ENCODE measurements at places on chromosomes 7 and 10.

DNA sequence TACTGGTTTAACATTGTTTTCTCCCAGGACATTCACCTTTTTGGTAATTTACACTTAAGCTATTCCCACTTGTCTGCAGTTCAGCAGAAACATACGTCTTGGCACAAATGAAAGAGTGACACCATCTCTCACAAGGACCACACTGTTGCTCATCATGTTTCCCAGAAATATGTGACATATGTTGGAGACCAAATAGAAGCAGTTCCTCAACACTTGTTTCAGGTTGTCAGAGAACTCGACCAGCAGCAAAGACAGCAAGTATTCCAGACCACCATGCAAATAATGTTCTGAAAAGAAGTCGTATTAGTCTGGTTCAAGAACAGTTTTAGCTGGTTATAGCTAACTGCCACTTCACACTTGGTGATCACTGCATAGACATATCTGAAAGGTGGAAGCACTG is 81.3 kb upstream of the KLF6 start:
- H3K27ac ChIP-seq, result peak overlapping the region; percentile 90
- no peak for DNase-seq
- peaks cover 33% of the 10 kb centered on the region for H3K4me1 ChIP-seq
- peak overlapping the region; percentile 41 for H3K4me3 ChIP-seq

- no peaks in the 10 kb centered on the region for H3K36me3 ChIP-seq
- H3K4me1 ChIP-seq, result no peaks in the 10 kb centered on the region
- H3K27me3 ChIP-seq, result no peaks in the 10 kb centered on the region
- no peak overlapping the region for H3K4me3 ChIP-seq
- DNase-seq, result no peak
- H3K27ac ChIP-seq, result no peak overlapping the region
Observed at GRCh38 chr10:66813122-66813521, 112.7 kb upstream of the LRRTM3 start.

- H3K4me1 ChIP-seq, result peaks cover 4% of the 10 kb centered on the region
- no peak overlapping the region for H3K27ac ChIP-seq
- peaks cover 2% of the 10 kb centered on the region for H3K36me3 ChIP-seq
- DNase-seq, result no peak
Observed at GRCh38 chr10:14478604-14479003, 147.9 kb upstream of the FRMD4A start.

DNA sequence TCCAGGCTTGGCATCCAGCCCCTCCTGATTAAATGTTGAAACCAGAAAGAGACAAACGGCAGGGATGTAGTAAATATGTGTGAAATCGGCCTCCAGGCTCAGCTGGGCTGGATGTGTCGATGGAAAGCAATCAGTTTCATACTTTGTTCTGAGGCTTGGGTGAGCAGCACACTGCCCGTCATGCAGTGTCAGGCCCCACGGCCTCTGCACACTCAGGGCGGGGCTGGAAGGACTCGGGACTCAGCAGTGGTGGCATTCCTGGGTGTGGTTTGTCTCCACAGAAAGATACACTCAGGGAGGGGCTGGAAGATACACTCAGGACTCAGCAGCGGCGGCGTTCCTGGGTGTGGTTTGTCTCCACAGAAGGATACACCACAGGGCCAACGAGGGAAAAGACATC is 22.0 kb downstream of the ADGRA1 start:
- DNase-seq, result no peak
- no peaks in the 10 kb centered on the region for H3K4me1 ChIP-seq
- no peaks in the 10 kb centered on the region for H3K36me3 ChIP-seq
- peaks cover 11% of the 10 kb centered on the region for H3K27me3 ChIP-seq
- no peak overlapping the region for H3K27ac ChIP-seq

GRCh38 chr10:114337510-114338462 is 66.5 kb downstream of the AFAP1L2 start:
- H3K27me3 ChIP-seq, result peaks cover 29% of the 10 kb centered on the region
- H3K36me3 ChIP-seq, result no peaks in the 10 kb centered on the region
- DNase-seq, result no peak

- DNase-seq, result peak; percentile 82
- peaks cover 71% of the 10 kb centered on the region for H3K4me1 ChIP-seq
- H3K4me3 ChIP-seq, result peak overlapping the region; percentile 93
- no peaks in the 10 kb centered on the region for H3K27me3 ChIP-seq
Observed at GRCh38 chr10:6144406-6145165, 55.8 kb downstream of the RBM17 start.

DNA sequence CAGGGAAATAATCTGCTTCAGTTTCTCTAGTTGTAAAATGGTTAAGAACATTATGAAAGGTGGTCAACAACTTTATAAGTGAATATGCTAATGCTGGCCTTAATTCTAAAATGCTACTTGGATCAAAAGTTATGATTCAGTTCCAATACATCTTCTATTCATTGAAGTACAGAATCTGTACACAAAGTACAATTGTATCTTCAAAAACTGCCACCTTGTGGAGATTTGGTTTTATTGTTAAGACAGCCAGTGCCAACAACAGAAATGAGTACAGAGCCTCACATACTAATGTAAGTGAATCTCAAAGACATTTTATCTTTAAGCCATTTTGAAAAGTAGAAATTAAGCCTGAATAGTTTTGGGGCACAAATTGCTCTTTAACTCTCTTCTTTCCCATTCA is 194.0 kb downstream of the CFTR start:
- no peaks in the 10 kb centered on the region for H3K36me3 ChIP-seq
- H3K27ac ChIP-seq, result no peak overlapping the region
- no peaks in the 10 kb centered on the region for H3K27me3 ChIP-seq
- no peak for DNase-seq

- H3K36me3 ChIP-seq, result peaks cover 3% of the 10 kb centered on the region
- no peak overlapping the region for H3K27ac ChIP-seq
- no peak overlapping the region for H3K4me3 ChIP-seq
- DNase-seq, result no peak
Observed at GRCh38 chr7:87129848-87130247, 22.4 kb upstream of the DMTF1 start.

GRCh38 chr10:26621889-26622711 is 75.4 kb upstream of the PDSS1 start:
- no peak for DNase-seq
- H3K27me3 ChIP-seq, result peaks cover 55% of the 10 kb centered on the region
- H3K27ac ChIP-seq, result no peak overlapping the region
- H3K4me3 ChIP-seq, result peak overlapping the region; percentile 43
- H3K36me3 ChIP-seq, result peaks cover 6% of the 10 kb centered on the region

- H3K4me1 ChIP-seq, result no peaks in the 10 kb centered on the region
- H3K27me3 ChIP-seq, result peaks cover 19% of the 10 kb centered on the region
- H3K4me3 ChIP-seq, result no peak overlapping the region
- no peak overlapping the region for H3K27ac ChIP-seq
- H3K36me3 ChIP-seq, result no peaks in the 10 kb centered on the region
Observed at GRCh38 chr10:34280599-34281374, 534.3 kb downstream of the PARD3 start.

GRCh38 chr10:100114460-100114859 is 32.8 kb upstream of the CPN1 start:
- H3K4me3 ChIP-seq, result no peak overlapping the region
- no peak for DNase-seq
- peaks cover 2% of the 10 kb centered on the region for H3K4me1 ChIP-seq
- H3K36me3 ChIP-seq, result no peaks in the 10 kb centered on the region
- H3K27ac ChIP-seq, result no peak overlapping the region

DNA sequence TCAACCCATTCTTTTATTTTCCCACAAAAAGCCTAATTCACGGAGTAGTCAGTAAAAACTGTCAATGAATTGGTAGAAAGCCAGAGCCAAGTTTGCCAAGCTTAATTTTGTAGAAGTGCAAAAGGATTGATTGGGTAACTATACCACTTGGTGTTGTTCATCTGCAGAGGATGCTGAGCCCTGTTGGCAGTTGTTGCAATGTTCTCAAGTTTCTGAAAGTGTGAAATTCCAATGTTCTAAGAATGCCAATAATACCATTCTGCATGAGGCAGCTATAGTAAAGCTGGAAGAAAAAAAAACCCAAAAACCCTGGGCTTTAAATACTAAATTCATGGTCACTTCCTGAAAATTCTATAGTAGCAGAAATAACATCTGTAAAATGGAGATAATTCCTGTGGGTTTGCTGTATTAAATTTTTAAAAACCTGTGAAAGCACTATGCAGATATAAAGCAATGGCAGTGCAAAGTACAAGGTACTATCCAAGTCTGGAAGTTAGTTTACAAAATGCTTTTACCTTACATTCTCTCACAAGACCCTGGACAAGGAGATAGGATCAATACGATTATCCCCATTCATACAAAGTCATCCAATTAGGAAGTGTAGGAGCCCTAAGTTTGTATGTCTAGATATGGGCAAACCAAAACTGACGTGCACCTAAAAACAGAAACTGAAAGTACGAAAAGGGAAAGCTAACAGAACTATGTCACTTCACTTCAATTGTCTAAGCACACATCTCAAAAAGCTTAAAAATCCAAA is 6.0 kb upstream of the PON1 start:
- H3K4me3 ChIP-seq, result peak overlapping the region; percentile 91
- DNase-seq, result no peak
- H3K27ac ChIP-seq, result peak overlapping the region; percentile 84

DNA sequence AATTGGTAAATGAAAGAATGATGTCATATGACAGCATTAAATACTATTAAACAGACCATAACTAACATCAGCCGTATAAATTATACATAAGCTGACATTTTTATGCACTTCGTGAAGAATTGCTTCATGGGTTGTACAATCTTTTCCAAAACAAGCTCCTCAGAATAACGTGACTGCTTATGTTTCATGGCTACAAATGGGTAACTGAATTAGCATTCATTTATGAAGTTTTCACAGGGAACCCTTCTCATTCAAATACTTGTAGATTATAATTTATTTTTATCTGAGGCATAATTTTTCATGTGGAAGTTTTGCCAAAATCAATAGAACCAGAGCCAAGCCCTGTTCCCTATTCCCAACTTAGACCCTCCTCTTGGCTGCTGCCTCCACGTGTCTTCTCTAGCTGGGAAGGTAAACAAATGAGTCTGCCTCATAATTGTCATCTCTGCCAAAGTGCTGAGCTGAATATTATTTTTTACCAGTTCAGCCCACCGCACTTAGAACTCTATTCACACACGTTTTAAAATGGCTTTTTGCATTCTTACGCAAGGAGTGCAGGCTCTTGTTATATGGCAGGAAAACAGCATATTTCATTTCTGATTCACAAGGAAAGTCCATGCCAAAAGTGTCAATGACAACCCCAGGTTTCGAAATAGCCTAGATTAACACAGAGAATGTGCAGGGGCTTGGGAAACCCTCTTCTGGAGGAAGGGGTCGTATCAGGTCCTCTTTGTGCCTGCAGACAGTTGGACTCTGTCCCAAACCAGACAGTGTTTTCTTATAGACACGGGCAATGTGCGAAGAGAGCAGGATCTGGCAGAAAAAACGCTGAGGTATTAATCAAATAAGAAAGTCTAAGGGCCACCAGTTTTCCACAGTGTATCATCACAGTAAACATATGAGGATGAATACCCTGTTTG is 370.7 kb upstream of the MGMT start:
- no peaks in the 10 kb centered on the region for H3K4me1 ChIP-seq
- H3K27me3 ChIP-seq, result no peaks in the 10 kb centered on the region
- no peak overlapping the region for H3K4me3 ChIP-seq
- no peak for DNase-seq

- DNase-seq, result no peak
- peaks cover 50% of the 10 kb centered on the region for H3K4me1 ChIP-seq
- H3K4me3 ChIP-seq, result no peak overlapping the region
Observed at GRCh38 chr7:32516551-32517100, 21.3 kb downstream of the AVL9 start.

DNA sequence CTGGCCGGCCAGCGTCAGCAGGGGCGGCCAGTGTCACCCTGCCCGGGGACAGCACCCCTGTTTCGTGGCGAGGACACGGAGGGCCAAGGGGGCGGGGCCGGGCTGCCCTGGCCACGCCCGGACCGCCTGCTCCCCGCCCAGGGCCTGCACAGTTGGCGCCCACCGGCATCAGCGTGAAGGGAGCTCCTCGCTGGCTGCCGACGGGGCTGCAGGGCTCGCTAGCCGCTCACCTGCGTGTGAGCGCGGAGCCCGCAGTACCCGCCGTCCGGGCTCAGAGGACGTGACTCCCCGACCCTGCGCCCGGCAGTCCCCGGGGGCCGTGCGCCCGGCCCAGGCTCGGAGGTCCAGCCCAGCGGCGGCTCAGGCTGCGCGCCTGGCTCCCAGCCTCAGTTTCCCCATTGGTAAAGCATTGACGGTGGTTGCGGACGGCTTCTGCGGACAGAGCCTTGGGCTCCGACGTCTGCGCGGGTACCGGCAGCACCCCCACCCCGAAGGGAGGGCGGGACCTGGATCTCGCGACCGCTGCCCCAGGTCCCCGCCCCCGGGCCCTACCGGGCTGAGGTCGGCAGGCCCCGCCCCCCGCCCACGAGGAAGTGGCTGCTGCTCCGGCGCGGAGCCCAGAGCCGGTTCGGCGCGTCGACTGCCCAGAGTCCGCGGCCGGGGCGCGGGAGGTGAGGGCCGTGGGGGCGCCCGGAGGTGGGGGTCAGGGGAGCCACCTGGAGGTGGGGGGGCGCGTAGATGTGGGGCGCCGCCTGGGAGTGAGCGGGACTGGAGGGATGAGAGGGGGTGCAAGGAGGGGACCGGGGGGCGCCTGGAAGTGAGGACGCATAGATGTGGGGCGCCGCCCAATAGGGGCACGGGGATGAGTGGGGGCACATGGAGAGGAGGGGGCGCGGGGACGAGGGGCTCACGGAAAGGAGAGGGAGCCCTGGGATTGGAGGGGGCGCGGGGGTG is at the start of gene ARPC1B:
TSS of gene ARPC1B (plus strand) at position 620 of the 954 bp plus-strand sequence. CDS start 10,985 bp downstream, outside the sequence.
- no peaks in the 10 kb centered on the region for H3K27me3 ChIP-seq
- H3K27ac ChIP-seq, result peak within 1 kb of the TSS; percentile 98
- DNase-seq, result peak; percentile 88
- H3K36me3 ChIP-seq, result peaks cover 3% of the 10 kb centered on the region

DNA sequence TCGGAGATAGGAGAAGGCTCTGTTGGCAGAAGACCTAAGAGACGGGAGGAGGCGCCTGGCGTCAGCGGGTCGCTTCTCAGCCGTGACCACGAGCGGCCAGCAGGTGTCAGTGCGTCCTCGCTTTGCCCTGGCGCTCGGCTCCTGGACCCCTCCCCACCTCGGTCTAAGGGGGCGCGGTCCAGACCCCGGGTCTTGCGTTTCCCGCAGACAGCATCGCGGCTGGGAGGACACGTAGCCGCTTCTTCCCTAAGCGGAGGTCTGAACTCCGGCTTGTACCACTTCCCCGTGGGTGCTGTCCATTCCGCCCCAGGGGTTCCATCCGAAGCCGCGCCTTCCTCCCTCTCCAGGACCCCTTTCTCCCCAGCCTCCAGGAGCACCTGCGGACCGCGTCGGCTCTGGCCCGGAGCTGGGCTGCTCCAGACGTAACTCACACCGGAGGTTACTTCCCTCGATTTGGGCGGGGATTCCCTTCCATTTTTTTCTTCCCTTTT is 593 bp upstream of the ADRA2A start:
- peaks cover 69% of the 10 kb centered on the region for H3K27me3 ChIP-seq
- H3K27ac ChIP-seq, result no peak overlapping the region
- peaks cover 15% of the 10 kb centered on the region for H3K4me1 ChIP-seq
- no peak for DNase-seq

- no peaks in the 10 kb centered on the region for H3K27me3 ChIP-seq
- DNase-seq, result no peak
- H3K36me3 ChIP-seq, result peaks cover 6% of the 10 kb centered on the region
Observed at GRCh38 chr7:131040467-131040932, 287.2 kb upstream of the MKLN1 start.

All from T-helper 17 cell (primary cell).